ENCODE measurements at places on chromosomes 12 and 14. TPM values are rescaled to one million over a fixed set of nuclear protein-coding genes. Genes with fewer than 3 reads are reported as not detected.

The REM2 gene
- not detected for total RNA-seq

The CD69 gene
- total RNA-seq: 0.14 TPM

The AQP2 gene
- total RNA-seq: not detected

GRCh38 chr14:56549721-56550120 is 29.9 kb upstream of the TMEM260 start:
- no peak for DNase-seq

The LRRC43 gene
- 2.2 TPM for total RNA-seq

DNA sequence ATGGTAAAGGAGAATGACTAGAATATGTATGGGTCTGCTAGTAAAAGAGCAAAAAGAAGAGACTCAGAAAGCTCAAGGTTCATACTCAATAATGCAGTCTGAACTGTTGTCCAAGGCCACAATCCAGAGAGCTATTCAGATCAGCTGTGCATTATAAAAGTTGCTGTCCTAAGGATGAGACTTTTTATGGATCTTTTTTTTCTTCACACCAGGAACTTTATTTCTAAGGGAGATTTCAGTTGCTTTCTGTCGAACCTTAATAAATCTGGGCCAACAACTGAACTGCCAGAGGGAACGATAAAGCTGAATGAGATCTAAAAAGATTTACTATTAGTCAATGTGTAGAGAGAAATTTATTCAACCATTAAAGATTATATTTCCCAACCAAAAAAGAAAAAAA is 948.3 kb upstream of the NOVA1 start:
- DNase-seq: no peak

GRCh38 chr14:96370528-96370927 is 7.2 kb downstream of the GSKIP start:
- DNase-seq: no peak

GRCh38 chr12:78863482-78864402 is 832 bp upstream of the SYT1 start:
- DNase-seq: no peak

DNA sequence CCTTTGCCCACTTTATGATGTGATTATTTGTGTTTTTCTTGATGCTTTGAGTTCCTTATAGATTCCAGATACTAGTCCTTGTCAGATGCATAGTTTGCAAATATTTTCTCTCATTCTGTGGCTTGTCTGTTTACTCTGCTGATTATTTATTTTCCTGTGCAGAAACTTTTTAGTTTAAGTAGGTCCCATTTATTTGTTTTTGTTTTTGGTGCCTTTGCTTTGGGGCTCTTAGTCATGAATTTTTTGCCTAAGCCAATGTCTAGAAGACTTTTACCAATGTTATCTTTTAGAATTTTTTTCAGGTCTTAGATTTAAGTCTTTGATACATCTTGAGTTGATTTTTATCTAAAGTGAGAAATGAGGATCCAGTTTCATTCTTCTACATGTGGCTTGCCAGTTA is 667.3 kb downstream of the SLC16A7 start:
- no peak for DNase-seq
